ENCODE measurements at places on chromosomes 2 and 18.

DNA sequence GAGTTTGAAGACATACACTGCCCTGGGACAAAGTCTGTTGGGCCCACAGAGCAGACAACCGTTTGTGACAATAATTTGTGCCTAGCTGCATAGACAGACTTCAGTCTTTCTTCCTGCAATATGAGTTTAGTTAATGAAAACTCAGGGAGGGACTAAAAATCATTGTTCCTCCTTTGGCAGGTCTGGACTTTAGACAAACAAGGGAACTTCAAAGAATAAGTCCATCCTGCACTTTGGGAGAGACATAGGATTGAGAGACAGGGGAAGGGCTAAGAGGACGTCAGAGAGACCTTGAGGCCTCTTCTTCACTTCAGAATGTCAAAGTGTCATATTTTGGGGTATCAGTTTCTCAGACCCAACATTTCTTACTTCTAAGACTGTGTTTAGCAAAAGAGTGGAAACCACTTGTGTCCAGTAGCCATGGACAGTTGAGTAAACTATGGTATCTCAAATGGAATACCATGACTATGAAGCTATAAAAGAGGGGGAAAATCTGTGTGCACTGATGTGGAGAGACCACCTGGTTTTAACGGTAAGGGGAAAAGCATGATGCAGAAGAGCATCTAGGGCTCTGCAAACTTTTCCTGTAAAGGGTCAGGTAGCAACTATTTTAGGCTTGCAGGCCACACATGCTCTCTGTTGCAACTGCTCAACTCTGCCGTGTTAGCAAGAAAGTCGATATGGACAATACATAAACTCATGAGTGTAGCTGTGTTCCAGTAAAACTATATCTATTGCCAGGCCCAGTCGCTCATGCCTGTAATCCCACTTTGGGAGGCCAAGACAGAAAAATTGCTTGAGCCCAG, 217.8 kb upstream of the SH3BP4 start:
- no peak for DNase-seq

- no peak for DNase-seq
These were observed 843 bp downstream of the CYS1 start for GRCh38 chr2:10079266-10079869.

DNA sequence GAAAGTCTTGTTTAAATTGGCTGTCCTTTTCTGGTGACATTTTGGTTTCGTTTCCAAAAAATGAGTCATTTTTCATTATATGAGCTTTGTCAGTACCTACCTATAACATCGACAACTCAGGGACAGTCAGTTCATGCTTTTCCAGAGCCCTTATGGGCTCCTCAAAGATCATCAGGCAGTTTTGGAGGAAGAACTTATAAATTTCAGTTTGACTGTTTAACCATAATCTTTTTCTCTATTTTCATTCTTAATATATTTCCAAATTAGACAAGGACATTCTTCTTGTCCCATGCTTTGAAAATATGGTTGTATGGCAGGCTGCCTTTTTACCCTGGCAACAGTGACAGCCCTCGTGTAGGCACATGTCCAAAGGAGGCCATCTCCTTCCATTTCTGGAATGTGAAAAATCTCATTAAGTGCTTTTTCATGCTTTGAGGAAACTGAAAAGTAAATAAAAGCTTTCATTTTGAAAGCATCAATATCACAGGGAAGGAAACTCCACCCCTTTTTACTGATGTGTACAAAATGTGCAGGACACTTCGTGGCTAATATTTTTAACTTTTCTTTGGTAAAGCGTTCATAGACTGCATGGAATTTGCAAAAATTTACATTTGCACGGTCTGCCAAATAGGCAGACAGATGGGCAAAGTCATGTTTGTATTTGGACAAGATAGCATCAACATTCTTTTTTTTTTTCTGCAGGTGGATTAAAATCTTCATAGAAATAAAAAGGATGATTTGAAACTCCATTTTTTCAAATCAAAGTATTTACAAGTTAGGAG, 7.2 kb upstream of the PROC start:
- no peak for DNase-seq

DNA sequence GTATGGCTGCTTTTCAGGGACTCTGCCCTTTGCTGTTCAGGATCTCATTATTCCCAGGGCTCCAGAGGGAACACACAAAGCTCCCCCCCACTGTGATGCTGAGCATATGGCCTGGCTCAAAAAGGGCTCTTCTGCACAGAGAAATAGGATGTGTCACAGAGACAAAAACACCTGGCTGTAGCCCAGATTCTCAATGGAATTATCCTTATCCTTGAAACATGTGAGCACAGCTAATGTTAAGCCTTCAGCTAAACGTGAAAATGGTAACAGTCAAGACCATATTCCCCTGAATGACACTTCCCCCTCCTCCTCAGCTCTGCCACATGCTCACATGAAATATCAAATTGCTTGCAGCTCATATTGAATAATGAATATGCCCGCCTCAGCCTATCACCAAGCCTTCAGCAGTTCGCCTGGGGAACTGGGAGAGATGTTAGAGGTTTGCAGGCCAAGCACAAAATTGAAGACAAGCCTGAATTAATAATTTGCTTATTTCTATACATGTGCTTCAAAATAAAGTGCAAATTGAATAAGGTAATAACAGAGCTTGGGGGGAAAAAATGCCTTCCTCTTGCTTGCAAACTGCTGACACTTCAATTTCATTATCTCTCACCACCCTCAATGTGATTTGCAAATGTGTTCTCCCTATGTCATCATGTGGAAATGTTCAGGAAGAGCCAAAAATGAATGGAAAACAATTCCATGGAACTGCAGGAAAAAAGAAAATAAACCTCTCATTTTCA, 181.0 kb upstream of the HNRNPA3 start:
- no peak for DNase-seq

GRCh38 chr18:56702946-56703345, 51.8 kb downstream of the WDR7 start:
- DNase-seq: no peak

DNA sequence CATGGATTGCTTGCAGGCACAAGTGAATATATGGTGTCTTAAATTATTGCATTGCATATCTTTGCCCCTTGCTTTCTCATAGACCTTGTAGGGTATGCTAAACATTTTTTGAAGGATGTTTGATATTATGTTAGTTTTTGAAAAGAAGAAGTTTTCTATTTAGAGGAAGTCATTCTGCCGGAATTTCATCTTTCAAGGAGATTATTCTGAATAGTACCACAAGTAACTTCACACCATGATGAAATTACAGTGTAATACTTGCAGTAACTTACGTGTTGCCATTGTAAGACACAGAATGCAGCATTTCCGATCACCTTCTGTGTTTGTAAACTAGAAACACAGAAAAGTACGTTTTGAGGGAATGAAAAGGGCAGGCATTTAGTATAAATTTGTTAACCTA, 71.9 kb downstream of the ACVR2A start:
- no peak for DNase-seq

DNA sequence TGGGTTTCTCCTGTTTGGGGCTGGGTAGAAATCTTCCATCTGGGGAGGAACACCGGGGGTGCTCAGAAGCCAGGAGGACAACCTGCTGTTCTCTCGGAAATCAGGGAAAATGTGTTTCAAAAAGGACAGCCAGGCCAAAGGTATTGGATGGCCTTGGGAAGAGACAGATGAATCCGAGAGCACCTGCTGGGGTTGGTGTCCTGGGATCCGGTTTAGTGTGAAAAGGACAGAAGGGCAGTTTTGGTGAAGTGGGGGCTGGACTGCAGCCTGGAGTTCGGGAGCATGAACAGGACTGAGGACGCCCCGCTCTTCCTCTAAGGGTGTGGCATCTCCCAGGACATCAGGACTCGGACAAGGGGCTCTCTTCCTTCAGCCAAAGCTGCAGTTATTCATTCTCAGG, 24.9 kb upstream of the SNTG2 start:
- DNase-seq: no peak

DNA sequence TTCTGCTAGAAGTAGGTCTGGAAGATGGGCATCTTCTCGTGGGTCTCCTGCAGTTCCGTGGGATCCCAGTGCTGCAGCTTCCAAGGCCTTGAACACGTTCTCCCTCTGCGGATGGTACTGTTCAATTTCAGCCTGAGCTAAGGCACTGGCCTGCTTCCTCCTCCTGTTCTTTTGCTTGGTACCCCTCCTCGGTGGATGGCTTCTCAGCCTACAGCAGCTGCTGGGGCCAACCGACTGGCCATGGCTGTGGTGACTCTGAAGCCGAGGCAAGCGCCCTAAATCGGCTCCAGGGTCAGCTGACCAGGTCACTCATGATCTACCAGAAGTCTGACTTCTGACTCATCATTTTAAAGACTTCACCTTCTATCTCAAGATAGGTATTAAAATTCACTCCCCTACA, 150.2 kb downstream of the NBAS start:
- no peak for DNase-seq

DNA sequence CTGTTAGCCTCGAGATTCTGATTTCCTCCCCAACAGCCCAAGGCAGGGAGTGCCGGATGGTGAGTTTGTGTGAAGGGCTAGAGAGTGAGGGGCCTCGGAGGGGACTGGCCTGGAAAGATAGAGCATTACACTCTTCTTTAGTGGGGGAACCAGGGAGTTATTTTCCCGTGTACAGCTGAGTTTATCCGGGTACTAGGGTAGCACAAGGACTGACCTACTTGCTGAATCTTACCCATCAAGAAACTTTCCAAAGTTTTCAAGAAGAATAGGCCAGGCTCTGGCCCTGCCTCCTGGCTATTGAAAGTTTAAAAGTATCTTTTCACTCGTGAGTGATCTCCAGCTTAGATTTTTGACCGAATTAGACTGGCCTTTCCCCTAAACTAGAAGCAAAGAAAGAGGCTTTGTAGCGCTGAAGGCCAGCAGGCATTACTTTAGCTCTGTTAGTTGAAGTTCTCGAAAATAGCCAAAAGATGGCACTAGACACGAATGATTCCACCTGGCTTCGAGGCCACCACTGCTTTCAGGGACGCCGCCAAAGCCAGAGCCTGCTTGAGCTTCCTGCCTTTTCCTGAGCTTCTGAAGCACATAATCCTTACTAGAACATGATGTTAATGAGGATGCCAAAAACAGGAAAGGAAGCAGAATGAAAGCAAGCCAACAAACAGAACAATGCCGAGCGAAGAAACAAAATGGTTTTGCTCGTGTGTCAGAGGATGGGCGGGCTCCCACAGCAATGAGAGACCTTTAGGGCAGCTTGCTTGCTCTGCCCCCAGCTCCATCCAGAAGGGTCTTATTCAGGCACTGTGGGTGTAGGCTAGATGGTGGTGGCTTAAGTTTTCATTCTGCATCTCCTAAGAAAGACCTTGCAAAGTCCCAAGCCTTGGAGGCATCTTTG, 55.8 kb downstream of the TSN start:
- DNase-seq: no peak

DNA sequence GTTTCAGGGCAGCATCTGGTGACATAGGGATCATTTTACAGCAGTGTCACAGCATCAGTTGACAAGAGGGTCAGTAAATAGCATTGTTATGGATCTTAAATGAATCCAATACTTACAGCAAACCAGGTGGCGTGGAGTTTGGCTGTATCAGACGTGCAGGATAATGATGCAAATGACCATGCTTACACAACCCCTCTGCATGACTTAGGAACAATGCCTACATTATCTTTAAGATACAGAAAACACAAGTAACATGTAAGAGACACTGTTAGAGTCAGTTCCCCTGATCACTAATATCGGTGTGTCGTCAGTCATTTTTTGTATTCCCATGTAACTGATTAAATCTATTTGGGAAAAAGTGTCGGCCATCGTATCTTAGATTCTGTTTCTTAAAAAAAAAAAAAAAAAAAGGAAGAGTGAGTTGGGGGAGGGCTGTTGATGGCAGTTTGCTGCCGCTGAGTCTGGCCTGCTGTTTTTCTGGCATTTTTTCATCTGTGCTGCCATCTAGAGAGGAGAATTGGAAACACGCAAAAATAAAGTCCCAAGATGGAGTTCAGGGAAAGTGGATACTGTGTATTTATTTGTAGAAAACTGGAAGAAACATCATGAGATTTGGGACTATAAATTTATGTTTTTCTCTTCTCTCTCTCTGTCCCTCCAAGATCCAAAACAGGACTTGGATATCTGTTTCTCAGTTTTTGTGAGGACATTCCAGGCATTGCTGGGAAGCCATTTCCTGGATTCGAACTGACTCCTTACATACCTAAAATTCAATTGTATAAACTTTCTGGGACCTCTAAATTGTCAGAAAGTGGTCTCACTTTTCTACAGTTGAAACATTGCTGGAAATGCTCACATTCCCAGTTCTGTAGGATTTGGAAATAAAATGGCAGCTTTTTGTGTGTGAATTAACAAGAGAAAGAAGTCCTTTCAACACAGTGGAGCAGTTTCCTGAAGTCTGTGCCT, 60.3 kb upstream of the AGPS start:
- DNase-seq: peak; percentile 43

GRCh38 chr2:218091746-218092145, 22.7 kb downstream of the RUFY4 start:
- no peak for DNase-seq

DNA sequence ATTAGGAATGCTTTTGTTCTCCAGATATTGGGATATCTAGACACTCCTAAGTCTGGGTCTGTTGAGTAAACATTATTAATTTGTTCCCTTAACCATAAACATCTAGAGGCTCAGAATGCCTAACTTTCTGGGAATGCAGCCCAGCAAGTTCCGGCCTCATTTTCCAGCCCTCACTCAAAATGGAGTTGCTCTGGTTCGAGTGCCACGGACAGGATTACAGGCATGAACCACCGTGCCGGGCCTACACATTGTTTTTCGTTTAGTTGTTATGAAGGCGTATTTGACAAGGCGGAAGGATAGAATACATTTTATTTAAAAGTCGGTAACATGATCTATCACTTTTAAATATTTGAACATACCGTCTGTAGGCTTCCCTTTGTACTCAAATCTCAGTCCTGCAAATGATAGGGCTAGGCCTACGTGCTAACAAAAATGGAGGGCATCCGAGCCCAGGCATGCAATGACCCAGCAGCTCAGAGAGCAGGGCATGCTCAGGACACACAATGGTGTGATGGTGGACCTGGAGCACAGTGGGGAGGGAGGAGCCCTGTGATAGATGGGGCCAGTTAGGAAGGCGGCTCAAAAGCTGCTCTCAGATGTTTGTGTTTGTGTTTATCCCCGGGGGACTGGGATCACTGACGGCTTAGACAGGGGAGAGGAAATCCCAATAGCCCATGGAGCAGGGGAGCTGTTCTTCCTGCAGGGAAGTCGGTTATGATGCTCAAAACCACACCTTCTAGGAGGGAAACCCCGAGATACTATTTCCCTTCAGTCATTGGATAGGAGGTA, 2.9 kb upstream of the SCYGR1 start:
- DNase-seq: no peak

DNA sequence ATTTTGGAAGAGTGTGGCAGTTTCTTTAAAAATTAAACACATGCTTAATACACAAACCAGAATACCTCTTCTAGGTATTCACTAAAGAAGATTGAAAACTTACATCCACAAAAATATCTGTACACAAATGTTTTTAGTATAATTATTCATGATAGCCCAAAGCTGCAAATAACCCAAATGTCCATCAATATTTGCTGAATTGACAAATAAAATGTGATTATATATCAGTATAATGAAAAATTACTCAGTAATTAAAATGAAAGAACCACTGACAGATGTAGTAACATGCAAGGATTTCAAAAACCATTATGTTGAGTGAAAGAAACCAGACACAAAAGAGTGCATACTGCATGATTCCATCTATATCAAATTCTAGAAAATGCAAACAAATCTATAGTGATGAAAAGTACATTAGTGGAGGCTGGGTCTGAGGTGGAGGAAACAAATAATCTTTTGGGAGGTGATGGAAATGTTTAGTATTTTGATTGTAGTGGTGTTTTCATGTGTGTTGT, 94.8 kb downstream of the QPCT start:
- no peak for DNase-seq

- DNase-seq: no peak
These were observed 11.5 kb downstream of the SPEG start for GRCh38 chr2:219446101-219446504.
